ENCODE measurements at places on chromosomes 3 and 15. TPM values are rescaled to one million over a fixed set of nuclear protein-coding genes. Genes with fewer than 3 reads are reported as not detected.

BTLA gene
- 0.28 TPM for total RNA-seq

BTBD1 gene
- total RNA-seq, result 43.9 TPM

AGBL1 gene
- not detected for total RNA-seq

PSTPIP1 gene
- 4.3 TPM for total RNA-seq

GSK3B gene
- total RNA-seq, result 20.8 TPM

DNASE1L3 gene
- 76.1 TPM for total RNA-seq
